K562 (cell line): ENCODE measurements at places on chromosomes 5 and 9.

GRCh38 chr5:148290271-148291195 is 21.7 kb upstream of the SPINK7 start:
- DNase-seq = peak; percentile 9

DNA sequence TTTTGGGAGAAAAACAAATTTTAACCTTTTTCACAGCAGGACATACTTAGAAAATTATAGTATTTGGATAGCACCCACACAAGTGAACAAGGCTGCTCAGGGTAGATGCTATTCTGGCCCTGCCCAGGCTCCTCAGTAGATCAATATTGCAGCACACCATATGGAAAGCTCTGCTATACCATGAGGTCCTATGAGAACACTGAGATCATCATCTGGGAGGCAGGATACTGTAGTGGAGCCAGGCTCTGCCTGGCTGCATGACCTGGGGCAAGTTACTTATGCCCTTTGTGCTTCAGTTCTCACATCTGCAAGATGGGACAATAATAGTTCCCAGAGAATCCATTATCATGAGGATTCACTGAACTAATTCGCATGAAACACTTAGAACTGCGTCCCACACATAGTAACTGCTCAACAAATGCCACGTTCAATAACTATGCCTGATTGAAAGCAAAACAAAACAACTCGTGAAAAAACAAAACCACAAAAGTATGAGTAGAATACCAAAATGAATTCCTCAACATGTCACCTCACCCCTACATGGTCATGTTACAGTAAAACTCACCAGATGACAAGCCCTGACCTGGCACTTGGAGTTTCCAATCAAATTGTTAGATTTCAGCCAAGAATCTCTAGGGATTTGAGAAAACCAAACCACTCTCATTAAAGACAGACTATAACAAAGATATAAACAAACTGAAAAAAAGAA is 31.9 kb downstream of the ARSB start:
- DNase-seq = no peak

- DNase-seq = no peak
Observed at GRCh38 chr5:16994565-16994964, 58.5 kb upstream of the MYO10 start.

GRCh38 chr9:137369911-137370764 is 52.8 kb downstream of the EXD3 start:
- DNase-seq = no peak

DNA sequence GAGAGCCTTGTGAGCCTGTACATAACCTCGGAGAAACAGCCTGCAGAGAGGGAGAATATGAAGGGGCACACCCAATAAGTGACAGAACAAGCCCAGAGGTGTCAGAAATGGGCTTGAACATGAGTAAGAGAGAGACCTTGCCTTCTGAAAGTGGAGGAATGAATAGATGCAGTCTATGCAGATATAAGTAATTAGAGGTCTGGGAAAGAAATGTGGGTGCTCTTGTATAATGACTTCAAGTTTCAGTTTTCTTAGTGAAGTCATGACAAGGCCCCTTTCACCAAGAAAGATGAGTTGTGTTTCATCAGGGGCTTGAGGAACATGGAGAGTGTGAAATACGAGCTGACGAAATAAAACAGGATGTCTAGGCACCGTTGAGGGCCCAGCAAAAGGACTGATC is 15.1 kb downstream of the GRAMD2B start:
- no peak for DNase-seq

GRCh38 chr9:100206899-100207298 is 107.9 kb downstream of the INVS start:
- no peak for DNase-seq

DNA sequence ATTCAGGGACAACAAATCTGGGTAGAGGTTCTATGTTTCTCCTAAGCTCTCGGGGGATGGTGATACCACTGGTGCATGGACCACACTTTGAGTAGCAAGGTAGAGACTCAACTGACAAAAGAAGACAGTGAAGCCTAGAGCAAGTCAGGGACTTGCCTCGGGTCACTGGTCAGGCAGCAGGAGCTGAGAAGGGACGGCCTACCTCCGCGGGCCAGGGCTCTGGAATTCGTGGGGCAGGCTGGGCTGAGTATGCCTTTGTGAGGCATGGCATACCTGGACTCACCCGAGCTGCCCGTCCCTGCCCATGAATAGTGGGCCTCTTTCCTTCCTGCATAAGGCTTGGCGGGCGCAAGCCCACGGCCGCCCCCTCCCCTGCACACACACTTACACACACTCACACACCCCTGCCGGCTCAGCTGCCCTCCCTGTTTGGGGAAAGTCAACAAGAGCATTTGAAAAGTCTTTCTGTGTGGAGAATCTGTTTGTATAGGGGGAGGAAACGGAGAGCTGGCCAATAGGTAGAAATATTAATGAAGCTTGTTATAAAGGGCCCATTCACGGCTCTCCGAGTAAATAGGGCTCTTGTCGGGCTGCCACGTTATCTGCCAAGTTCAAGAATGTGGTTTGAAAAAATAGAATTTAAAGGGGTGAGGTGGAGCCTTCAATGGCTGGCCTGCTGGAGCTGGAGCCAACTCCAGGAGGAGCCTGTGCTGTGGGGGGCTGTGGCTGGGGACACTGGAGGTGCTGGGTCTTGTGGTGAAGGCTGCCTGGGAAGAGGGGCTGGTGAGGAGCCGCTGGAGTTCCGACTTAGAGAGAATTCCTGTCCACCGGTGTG is 19.1 kb upstream of the KIF12 start:
- DNase-seq = no peak

DNA sequence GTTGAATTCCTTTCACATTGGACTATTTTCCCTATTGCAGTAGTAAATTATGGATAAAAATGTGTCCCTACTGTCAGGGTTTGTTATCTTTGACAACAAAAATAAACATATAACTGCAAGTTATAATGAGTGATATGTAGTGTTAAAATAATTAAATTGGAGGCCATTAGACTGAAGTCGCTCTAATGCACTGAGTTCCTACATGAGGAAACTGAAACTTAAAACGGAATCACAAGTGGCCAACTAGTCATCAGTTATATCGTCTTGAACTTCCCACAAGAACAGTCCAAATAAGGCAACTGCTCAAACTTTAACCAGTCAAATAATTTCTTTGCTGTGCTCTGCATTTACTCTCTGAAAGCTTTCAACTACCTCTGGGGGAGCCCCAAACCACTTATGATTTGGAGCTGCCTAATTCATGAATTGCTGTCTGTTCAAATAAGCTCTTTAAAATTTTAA is 2.1 kb upstream of the IFT74 start:
- no peak for DNase-seq

GRCh38 chr5:54526604-54527288 is 9.2 kb downstream of the SNX18 start:
- DNase-seq = no peak

GRCh38 chr5:131957721-131958441 is 12.4 kb upstream of the MEIKIN start:
- no peak for DNase-seq

DNA sequence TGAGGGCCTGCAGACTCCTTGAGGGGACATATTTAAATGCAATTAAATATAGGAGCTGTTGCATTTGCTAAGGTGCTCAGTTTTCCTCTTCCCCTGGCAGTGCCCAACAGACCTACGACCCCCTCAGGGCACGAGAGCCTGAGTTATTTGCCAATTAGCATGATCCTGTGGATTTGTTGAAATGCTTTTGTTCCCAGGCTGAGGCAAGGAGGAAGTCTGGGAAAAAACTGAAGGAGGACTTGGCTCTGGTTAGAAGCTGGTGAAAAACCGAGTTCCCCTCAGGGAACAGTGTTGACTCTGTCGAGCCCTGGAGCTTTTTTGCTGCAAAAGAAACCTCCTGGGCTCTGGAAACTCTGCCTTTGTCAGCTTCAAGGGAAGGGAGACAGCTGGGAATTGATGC is 103.6 kb upstream of the SHB start:
- no peak for DNase-seq

GRCh38 chr5:54146390-54146789 is 164.0 kb downstream of the ARL15 start:
- no peak for DNase-seq

DNA sequence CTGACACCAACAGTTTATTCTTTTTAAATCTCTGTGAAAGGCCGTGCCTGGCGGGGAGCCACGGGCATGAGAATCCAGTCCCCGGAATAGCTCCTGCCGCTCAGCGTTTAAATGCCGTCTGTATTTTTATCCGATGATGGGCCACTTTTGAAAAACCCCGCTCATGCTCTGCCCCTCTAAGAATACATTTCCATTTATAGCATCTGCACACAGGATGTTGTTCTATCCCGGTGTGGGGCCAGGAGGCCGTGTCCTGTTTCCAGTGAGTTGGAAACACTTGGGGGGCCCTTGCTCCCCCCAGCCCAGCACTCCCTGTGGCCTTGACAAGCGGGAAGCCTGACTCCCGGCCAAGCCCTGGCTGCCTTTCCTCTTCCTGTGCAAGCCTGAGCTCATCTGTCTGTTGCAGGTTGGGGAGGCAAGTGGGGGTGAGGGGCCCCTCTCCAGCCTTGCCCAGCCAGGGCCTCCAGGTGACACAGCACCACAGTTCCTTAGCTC is 39.0 kb downstream of the ERGIC1 start:
- no peak for DNase-seq

GRCh38 chr5:64181440-64181839 is 15.8 kb downstream of the RNF180 start:
- no peak for DNase-seq
